ENCODE measurements at places on chromosomes 12 and 14.

DNA sequence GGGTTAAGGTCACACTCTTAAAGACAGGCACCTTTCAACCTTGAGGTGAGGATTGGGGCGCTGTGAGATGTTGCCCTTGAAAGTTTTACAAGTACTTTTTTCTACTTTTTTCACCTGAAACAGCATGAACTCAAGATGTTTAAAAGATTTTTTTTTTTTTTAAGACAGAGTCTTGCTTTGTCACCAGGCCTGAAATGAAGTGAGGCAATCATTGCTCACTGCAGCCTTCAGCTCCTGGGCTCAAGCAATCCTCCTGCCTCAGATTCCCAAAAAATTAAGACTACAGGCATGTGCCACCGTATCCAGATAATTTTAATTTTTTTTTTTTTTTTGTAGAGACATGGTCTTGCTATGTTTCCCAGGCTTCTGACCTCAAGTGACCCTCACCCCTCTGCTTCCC lies 243.9 kb downstream of the DIO2 start:
- no peak for DNase-seq

DNA sequence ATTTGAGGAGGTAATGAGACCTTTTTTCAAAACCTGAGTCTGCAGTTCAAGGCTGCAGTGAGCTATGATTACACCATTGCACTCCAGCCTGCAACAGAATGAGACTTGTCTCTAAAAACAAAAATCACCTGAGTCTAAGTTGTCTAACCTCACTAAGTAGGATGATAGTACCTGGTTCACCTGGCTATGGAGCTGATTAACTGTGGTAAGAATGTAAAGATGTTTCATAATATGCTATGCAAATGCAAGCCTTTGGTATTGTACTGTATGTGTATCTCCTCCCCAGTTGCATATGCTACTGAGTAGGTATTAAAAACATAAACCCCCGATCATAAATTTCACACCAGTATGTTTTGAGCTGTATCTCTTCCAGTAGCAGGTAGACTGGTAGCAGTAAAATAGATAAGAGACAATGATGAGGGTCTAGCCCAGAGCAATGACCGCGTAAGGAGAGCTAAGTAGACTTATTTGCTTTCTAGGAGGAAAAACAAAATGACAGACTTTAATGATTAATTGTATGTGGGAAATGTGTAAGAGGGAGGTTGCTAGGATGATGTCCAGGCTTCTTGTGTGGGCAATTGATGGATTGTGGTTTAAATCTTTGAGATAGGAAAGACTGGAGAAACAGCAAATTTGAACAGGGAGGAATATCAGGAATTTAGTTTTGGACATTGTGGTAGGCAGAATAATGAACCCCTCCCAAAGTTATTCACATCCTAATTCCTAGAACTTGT lies 41.6 kb upstream of the EGLN3 start:
- DNase-seq = no peak

DNA sequence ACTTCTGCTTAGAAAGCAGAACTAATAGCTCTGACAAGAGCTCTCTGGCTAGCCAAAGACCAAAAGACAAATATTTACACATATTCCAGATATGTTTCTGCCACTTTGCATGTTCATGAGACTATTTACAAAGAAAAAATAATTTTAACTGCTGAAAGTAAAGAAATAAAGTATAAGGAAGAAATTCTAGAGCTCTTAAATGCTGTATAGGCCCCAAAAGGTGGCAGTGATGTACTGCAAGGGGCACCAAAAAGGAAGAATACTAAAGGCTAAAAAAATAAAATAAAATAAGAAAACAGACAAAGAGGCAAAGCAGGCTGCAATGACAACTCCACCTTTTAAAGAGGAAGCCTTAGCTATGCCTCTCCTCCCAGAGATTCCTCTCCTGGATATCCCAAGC lies 23.0 kb downstream of the KLRK1 start:
- no peak for DNase-seq

DNA sequence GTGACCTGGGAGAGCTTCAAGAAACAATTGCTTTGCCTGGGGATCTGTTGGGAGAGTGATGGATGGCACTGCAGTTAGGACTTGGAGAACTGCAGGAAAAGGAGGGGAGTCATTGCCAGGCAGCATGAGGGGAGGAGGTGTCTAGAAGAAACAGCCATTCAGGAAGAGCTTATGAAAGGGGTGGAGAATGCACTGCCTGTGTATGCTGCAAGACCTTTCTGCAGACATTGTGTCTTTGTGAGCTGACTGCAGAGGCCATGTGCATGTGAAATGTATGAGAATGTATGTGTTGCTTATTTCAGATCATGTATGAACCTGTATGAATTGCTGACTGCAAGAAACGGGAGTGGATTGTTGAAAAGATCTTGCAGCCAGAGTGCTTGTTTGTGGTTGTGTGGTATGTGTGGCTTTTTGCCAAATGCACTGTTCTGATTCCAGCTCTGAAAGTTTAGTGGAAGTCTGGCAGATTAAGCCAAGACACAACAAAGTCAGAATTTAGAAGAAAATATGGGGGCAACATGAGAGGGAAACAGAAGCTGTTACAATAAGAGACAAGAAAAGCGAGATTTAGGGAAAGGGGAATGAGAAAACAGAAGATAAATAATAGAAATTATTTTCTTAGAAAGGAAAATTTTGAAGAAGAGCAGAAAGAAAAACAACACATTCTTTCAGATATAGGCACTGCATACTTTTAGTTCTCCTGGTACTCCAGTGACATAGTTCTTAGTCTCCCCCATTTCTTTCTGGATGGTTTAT lies 9.8 kb upstream of the RIMKLB start:
- no peak for DNase-seq

DNA sequence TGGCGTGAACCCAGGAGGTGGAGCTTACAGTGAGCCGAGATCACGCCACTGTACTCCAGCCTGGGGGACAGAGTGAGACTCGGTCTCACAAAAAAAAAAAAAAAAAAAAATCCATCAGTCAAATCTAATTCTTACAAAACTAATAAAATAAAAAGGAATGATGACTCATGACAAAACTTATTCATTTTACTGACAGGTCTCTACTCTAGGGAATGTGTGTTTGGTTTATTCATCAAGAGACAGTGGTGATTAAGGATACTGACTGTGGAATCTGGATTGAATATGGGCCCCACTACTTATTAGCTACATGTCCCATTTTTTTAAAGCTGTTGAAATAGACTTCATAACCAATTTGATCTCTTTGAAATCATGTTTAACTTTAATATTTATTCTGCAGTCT lies 29.3 kb upstream of the GAS2L3 start:
- DNase-seq = no peak

DNA sequence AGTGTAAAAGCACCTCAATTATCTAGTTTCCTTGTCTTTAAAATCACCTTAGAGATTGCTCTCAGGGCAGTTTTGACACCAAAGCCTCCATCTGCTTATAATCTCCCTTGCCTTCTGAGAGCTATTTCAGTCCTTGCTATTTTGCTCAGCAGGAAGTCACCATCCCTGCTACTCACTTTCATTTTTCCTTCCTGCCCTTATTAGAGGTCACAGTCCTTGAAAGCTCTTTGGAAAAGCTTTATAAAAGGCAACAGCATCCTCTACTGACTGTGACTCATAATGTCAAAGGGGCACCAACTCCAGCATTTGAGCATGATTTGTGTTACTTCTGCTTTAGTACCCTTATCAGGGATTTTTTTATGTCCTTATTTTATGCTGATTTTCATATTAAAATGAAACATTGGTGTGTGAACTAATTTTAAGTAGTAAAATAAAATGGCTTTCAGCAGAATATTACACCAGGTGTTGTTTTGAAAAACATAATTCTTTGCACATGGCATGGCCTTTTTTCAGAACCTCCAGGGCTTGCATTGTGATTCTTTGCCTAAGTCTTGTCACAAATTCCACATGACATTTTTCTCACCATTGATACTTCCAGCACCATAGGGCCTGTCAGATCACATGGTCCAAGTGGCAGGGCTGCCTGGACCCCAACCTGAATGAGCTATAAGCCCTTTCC lies 213.0 kb downstream of the ADAMTS20 start:
- DNase-seq = peak; percentile 30

DNA sequence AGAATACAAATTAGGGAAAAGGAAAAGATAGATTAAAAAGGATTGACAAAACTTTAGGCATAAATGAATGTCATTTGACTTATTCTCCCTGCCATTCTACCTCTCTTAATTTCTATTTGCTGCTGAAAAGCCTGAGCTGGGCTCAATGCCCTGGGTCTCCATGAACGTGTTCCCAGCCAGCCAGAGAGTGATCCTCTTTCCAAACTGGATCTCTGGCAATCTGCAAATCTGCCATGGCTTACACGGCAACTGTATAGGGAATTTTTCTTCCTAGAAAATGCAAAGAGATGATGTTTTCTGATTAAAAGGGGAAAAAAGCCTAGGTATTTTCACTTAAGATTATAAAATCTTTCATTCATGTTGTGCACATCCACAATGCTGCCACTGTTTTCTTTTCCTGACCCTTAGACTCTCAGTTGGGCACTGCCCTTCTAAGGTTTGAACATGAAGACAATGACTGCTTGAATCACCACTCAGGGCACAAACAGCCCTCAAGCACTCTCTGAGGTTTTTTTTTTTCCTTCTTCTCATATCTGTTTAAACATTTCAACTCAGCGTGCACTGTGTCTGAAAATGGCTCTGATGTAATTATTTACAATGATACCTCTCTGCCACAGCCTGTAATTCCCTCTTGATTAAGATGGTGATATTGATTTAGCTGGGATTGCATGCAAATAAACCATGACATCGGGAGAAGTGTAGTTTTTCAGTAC lies 60.3 kb downstream of the DACT1 start:
- DNase-seq = no peak

- DNase-seq = no peak
Measured at GRCh38 chr12:125371033-125371432, 305.8 kb downstream of the AACS start.

DNA sequence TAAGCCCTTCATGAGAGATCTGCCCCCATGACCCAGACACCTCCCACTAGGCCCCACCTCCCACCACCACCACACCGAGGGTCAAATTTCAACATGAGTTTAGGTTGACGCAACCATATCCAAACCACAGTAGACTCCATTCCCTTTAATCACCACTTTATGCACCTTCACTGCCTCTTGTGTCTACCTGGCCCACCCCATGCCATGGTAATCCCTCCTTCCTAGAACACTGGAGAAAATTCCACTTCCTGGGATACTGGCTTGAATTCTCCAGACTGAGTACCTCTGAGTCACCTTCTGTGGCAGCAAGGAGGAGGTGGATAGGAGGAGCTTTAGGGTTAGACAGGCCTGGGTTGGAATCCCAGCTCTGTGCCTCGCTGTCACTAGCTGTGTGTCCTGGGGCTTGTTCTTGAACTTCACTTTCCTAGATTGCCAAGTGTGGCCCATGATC lies 26.1 kb upstream of the CIPC start:
- no peak for DNase-seq

DNA sequence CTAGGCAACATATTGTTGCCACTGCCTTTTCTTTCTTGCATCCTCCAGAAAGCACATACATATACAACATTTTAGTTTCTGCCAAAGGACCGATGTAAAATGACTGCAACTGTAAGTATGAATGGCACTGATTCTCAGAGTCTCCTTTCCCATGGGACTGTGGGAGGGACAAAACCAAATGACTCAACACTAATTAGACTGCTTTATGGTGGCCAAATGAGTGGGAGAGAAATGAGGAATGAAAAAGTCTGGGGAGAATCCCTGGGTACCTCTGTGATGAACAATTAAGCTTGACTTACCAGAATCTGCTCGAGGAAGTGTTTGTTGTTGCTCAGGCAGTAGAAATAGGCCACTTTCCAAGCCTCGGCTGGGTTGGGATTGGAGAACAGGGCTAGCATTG lies 10.1 kb downstream of the ZFYVE26 start:
- no peak for DNase-seq

GRCh38 chr14:80792771-80793170 lies 148.8 kb downstream of the CEP128 start:
- DNase-seq = no peak

DNA sequence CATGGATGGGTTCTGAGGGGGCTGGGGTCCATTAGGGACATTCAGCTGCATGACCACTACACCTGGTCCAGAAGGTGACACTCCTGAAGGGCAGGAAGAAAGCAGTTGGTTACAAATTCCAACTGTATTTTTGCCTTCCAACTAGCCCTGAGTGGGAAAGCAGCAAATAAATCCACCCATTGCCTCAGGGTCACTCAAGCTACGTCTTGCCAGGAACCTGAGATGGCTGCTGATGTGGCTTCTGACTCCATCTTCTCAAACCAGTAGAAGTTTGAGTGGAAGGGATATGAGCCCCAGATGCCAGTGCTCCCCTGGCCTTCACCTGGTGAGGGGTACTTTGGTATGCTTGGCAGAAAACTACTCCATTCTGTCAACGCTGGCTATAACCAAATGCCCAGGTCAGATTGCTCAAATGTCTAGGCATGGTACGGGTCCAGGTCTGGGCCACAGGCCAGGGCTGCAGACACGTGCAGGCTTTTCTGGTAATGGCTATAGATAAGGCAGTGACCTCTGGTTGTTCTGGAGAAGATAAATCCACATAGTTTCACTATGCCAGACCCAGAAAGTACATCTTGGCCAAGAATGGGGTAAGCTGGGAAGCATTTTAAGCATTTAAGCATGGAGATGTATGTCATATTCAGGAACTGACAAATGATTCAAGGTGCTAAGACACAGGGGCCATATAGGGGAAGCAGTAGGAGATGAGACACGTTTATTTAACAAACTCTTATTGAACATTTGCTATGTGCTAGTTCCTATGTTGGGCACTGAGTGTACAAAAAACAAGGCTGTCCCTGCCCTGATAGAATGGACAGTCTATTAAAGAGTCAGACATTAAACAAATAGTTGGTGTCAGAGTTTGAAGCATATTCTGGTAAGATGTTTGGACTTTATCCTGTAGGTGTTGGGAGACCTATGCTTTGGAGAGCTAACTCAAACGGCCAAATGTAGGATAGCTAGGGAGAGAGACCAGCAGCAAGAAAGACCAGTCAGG lies 8.3 kb upstream of the STAC3 start:
- DNase-seq = no peak

- no peak for DNase-seq
Measured at GRCh38 chr12:68378872-68379606, 46.9 kb upstream of the MDM1 start.

DNA sequence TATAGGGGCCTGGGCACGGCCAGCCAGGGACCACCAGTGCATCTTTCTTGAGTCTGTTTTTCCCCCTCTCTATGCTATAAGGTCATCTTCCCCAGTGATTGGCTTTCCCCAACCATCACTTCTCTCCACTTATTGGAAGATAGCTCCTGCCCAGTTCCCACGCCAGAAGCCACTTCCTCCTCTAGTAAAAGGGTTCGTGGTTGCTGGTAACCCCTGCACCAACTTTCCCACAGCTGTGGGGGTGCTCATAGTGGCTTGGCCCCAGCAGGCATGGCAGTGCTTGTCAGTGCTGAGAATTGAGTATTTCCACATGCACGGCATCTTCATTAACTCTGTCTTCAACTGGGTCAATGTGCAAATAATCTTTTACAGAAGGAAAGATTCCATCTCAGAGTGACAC lies 215.4 kb downstream of the FOXN3 start:
- DNase-seq = no peak

- no peak for DNase-seq
Measured at GRCh38 chr14:39467889-39468524, 35.8 kb upstream of the FBXO33 start.

Measured in HS-27A (cell line).